ENCODE measurements at places on chromosomes 16 and 17. TPM values are rescaled to one million over a fixed set of nuclear protein-coding genes. Genes with fewer than 3 reads are reported as not detected.

Gene CCDC154
- total RNA-seq: 1.8 TPM

Gene CACNG1
- not detected for total RNA-seq

Gene USP43
- total RNA-seq: 4.2 TPM

Gene HS3ST3B1
- total RNA-seq: 18.6 TPM

Gene VAT1L
- not detected for total RNA-seq

Gene ZG16
- not detected for total RNA-seq

Gene ABCA8
- not detected for total RNA-seq

Gene FMNL1
- 741 TPM for total RNA-seq

Gene CDH16
- not detected for total RNA-seq

Gene LRRC3C
- total RNA-seq: not detected

Gene SLC38A8
- not detected for total RNA-seq

Gene ZPBP2
- total RNA-seq: not detected

Gene SLC16A11
- 1.6 TPM for total RNA-seq

Gene GAS7
- total RNA-seq: 89.1 TPM
